ENCODE measurements at places on chromosomes 6 and 20.

- DNase-seq, result peak; percentile 21
These were observed 550.5 kb upstream of the MARCKS start for GRCh38 chr6:113306552-113307145.

- no peak for DNase-seq
These were observed 41.7 kb downstream of the CD2AP start for GRCh38 chr6:47519279-47519678.

- peak; percentile 46 for DNase-seq
These were observed 17.5 kb upstream of the ZSCAN9 start for GRCh38 chr6:28207510-28208110.

DNA sequence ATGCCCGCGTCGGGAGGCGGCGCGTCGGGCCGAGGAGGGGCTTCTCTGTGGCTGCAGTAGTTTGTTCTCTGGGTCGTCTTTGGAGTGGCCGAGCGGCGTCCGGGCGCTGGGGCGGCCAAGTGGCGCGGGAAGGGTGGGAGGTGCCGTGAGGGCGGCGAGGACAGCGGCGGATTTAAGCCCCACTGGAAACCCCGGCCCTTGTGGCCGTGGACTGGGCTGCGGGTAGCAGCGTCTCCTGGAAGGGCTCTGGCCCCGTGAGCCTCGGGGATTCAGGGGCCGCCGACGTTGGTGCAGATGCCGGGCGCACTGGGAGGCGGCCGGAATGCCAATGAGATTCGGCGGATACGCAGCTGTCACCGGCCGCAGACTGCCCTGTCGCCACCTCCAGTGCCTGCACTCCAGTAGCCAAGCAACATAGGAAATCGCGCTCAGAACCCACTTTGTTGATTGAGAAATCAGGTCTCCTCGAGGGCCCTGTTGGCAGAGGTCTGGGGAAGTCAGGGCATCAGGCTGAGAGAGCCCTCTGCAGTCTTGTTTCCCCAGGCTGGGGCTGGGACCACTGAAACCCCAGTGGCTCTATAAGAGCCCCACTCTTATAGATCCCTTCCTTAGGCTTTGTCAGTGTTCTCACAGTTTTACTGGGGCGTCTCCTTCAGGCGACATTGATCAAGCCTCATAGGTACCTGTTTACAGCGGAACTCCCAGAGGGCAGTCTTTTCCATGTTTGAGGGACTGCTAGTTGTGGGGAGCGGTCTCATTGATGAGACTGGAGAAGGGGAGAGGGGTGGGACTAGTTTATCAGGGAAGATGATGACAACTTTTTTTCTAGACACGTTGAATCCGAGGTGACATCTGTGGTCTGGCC lies 642 bp downstream of the GZF1 start:
- peak; percentile 57 for DNase-seq

DNA sequence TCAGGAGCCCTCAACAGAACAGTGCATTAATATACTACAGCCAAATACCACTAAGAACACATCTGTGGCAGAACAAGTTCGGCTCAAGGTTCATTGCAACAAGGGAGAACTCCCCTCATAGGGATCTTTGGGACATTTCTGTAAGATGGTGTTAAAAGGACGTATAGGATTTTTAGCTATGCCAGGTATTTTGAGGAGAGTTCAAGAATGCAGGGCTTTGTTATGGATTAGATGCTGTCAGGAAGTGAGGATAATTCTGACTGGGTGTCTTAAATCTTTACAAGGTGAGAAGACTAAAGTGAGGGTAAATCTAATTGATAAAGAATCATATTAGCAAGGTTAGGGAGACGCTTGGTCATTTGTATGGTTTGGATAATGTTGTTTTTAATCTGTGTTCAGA lies 83.7 kb upstream of the AHI1 start:
- no peak for DNase-seq

- DNase-seq, result peak; percentile 88
These were observed 48.6 kb downstream of the TCP11 start for GRCh38 chr6:35092362-35093117.
